CD8-positive, alpha-beta memory T cell (primary cell): ENCODE measurements at places on chromosomes 7 and 10. TPM values are rescaled to one million over a fixed set of nuclear protein-coding genes. Genes with fewer than 3 reads are reported as not detected.

ENKUR gene
- total RNA-seq = not detected

GRCh38 chr7:117231047-117231359 is 91.9 kb downstream of the WNT2 start:
- DNase-seq = no peak

DNA sequence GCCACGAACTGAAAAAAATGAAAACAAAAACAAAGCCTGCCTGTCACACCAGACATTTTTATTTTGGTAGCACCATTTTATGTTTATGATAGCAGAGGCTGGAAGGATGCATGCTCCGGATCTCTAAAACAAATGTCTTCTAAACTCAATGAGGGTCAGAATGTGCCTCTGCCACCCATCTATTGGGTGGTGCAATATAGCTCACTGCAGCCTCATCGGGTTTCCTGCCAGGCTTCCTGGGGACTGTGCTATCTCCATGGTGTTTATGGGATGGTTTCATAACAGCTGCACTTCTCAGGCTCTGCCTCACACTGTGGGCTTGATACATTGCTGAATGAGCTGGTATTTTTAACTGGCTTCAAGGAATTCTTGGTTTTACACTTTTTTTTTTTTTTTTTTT is 94.4 kb downstream of the ITIH5 start:
- DNase-seq = no peak

GRCh38 chr7:28349637-28350036 is 62.7 kb upstream of the CREB5 start:
- no peak for DNase-seq
